Bronchial epithelial cell (primary cell): ENCODE measurements at places on chromosomes 2 and 18. TPM values are rescaled to one million over a fixed set of nuclear protein-coding genes. Genes with fewer than 3 reads are reported as not detected.

ONECUT2 gene
- total RNA-seq, result under 0.01 TPM in 2 replicates

GRCh38 chr18:21205695-21206094, 36.3 kb upstream of the GREB1L start:
- DNase-seq, result no peak

MC5R gene
- total RNA-seq, result not detected in 2 replicates

PTRHD1 gene
- total RNA-seq, result 11.8 and 13.8 TPM in 2 replicates

AGXT gene
- not detected in 2 replicates for total RNA-seq

- peak; percentile 50 for DNase-seq
Measured at GRCh38 chr2:134206573-134206972, 47.3 kb upstream of the MGAT5 start.

CAPN14 gene
- total RNA-seq, result 10.3 and 35.1 TPM in 2 replicates

REG3G gene
- not detected in 2 replicates for total RNA-seq

DNA sequence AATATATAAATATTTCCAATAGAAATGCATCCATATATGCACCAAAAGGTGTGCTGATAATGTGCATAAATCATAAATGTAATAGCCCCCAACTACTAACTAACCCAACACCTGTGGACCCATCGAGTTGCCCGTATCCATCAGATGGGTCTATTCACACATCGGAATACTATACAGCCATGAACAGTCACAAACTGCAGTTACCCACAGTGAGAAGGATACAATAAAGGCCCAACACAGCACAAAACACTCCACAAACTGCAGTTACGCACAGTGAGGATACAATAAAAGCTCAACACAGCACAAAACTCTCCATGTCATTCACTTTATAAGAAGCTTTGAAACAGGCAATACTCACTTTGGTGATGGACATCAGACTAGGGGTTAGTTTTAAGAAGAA, 145.3 kb upstream of the OTOS start:
- no peak for DNase-seq

DNA sequence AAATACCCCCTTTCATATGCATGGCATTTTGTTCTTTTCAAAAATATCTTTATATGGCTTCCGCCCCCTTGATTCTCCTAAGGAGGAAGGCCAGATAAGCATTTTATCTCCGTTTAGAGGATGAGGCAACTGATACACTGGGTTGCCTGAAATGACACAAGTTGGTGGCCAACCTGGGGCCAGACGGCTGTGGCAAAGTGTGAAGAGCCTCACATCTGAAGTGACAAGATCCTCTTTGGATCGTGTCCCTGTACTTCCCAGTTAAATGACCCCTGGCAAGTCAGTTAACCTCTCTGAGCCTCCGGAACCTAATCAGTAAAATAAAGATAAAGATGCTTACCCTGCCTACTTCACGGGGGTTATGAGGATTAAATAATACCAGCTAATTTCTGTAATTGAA, 4.6 kb downstream of the SETBP1 start:
- no peak for DNase-seq

INSIG2 gene
- 10.5 and 20.4 TPM in 2 replicates for total RNA-seq

DNA sequence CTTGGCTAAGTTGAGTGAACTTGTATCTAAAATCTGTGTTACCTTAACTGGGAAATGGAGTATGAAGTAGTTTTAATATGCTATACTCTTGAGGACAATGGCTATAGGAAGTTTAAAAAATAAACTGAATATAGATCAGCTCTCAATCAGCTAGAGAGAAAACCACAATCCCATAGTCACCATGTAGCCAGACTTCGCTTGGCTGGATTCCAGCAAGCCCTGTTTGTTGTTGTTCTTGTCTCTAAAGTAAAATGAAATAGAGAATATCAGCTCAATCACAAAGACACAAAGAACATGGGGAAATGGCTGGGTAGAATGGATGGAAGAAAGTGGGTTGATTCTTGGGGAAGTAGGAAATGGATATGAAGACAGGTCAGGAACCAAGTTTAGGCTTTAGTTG, 234.9 kb downstream of the PHLPP1 start:
- DNase-seq, result no peak
